ENCODE measurements at places on chromosomes 2 and 18.

DNA sequence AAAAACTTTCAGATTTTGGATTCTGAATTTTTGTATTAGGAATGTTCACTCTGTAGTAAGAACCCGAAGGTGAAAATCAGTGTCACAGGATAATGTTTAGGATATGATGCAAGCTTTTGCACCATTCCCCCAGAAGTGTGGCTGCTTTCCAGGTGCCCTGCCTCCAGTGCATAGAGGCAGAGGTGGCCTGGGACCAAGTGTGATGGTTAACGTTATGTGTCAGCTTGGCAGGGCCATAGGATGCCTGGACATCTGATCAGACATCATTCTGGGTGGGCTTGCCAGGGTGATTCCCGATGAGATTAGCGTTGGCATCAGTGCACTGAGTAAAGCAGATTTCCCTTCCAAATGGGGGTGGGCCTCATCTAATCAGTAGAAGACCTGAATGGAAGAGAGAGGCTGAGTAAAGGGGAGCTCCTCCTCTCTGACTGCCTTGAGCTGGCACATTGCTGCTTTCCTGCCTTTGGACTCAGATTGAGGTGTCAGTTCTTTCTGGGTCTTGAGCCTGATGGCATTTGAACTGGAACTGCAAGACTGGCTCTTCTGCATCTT is 177.4 kb upstream of the HS6ST1 start:
- no peak for DNase-seq

GRCh38 chr2:186554429-186554828 is 35.4 kb upstream of the ITGAV start:
- DNase-seq: no peak

DNA sequence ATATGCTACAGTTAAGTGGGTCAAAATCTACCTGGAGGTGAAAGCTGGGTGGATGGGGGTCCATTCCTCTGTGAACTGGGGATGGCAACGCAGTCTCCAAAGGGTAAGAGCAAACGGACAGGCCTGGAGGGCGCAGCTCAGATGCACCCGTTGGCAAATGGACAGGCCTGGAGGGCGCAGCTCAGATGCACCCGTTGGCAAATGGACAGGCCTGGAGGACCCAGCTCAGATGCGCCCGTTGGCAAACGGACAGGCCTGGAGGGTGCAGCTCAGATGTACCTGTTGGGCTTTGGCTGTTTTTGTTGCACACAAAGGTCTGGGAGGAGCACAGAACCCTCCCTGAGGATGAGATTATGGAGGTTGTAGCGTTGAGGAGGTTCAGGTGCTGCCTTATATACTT is 33.7 kb downstream of the RBFA start:
- DNase-seq: no peak

DNA sequence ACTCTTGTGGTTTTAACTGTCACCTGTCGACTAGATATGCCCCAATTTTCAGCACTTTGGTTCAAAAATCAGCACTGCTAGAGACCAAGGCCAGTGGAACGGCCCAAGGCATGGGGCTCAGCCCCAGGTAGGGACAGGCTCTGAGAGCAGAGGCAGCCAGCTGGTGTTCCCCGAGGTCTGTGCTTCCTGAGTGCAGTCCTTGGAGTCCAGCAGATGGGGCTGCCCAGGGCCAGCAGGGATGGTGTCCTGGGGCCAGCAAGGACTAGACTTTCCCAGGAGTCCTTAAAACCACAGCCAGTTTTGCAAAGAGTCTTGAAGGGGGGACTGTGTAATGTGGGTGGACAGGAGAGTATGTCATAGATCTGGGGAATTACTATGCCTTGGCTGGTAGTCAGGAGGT is 56.3 kb downstream of the POMC start:
- no peak for DNase-seq

DNA sequence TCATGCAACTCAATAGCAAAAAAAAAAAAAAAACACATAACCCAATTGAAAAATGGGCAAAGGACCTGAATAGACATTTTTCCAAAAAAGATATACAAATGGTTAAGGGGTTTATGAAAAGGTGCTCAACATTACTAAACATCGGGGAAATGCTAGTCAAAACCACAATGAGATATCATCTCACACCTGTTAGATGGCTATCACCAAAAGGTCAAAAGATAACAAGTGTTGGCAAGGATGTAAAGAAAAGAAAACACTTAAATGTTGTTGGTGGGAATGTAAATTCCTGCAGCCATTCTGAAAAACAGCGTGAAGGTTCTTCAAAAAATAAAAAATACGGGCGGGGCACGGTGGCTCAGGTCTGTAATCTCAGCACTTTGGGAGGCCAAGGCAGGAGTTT is 112.4 kb upstream of the CAB39 start:
- no peak for DNase-seq

DNA sequence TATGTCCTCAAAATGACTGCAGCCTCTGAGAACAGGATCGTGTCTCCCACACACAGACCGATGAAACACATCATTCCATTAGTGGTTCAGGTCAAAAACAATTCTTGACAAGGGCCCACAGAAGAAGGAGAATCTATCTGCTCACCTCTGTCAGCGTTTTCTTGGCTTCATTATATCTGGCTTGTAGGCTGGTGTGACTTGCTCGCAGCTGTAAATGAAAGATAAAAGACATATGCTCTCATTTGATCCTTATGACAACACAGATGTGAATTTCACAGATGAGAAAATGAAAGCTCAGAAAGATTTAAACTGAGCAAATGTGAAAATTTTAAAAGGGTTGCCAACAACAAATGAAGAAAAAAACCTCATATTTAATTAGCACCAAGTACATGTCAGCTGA is 61.6 kb downstream of the CCDC93 start:
- DNase-seq: no peak

DNA sequence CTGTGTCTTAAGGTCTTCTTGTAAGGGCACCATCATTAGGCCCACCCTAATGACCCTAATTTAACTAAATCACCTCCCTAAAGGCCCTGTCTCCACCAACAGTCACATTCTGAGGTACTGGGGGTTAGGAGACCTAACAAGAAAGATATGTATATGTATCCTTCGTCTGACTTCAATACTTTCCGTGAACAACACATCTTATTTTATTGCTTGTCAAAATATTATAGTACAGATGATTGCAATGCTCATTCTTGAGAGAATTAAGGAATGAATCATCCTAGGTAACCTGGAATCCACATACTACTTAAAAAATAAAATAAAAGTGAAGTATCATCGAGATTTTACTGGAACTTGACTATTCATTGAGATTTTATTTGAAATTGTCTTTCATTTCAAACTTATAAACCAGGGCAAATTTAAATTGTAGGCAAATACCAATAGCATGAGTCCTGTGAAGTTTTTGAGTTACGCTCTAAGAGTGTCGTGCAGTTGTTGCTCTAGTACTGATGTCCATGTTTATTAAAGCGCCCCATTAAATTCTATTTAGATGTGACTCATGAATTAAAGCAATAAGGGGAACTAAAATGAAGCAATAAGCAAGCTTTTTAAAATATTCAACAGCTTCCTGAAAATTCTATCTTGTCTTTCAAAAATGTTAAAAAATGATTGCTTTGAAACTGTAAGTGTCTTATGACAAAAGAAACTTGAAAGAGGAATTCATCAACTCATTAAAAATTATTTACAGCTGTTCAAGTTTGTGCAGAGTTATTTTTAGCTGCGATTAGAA is 40.0 kb downstream of the CCDC102B start:
- no peak for DNase-seq

DNA sequence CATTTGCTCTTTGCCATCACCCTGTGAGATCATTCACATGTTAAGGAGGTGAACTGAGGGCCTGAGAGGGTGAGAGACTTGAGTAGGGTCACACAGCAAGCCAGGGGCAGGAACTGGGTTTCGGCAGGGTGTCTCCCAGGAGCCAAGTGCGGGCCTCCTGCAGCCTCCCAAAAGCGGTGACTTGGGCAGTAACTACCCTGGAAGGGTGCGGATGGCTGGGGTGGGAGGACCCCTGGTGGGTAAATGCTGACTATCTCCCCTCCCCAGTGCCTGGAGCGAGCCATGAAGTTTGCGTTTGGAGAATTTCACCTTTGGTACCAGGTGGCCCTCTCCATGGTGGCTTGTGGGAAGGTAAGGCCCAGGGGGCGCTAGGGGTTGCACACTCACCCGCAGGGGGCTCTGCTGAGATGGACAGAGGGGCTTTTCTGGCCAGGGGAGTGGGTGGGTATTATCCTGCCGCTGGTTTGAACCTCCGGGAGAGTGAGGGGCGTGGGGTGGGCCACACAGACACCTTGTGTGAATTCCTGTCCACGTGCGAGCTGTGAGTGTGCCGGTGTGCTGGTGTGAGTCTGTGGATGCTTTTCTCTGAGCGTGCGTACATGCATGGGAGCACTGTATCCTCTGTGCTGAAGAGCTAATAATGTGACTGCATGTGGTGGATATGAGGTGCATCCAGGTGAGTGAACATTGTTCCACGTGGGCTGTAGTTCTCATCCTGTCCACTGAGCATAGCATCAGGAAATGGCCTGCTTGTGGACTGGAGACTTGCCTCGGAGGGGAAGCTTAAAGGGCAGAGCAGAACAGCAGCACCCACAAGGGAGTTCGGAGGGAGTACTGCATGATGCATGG is 91.0 kb upstream of the MCFD2 start:
- no peak for DNase-seq

DNA sequence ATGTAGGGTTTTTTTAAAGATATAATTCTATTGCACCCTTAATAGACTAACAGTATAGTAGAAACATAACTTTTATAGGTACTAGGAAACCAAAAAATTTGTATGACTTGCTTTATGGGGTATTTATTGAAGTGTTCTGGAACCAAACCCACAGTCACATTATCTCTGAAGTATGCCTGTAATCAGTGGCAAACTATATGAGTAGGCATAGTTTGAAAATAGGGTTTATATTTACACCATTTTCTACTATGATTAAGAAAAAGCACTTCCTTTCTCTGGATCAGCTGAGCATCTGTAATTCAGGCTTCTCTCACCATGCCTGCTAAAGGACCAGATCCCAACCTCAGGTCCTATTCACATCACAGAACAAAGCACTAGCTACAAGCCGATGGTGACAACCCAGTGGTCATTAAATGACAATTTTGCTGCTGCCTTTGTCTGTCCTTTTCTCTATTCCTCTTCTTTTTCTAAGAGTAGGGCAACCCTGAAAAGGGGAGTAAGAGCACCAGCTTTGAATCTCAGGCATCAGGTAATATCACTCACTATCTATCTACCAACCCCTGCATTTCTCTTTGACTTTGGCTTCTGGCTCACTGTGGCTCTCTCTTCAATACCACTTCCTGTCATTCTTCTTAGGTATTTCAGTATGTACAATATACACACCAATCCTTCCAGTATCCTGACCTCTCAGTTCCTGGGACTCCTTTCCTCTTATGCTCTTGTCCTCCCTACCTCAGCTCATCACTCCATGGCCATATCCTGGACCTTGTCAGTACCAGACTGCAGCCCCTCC is 14.4 kb downstream of the NEMP2 start:
- no peak for DNase-seq

- DNase-seq: no peak
Observed at GRCh38 chr18:23573626-23574431, 12.5 kb downstream of the NPC1 start.

- DNase-seq: no peak
Observed at GRCh38 chr2:120960770-120961366, 225.2 kb downstream of the GLI2 start.

GRCh38 chr2:203815541-203815898 is 52.1 kb upstream of the CTLA4 start:
- no peak for DNase-seq

GRCh38 chr18:59026831-59027410 is 112.8 kb upstream of the SEC11C start:
- DNase-seq: no peak

DNA sequence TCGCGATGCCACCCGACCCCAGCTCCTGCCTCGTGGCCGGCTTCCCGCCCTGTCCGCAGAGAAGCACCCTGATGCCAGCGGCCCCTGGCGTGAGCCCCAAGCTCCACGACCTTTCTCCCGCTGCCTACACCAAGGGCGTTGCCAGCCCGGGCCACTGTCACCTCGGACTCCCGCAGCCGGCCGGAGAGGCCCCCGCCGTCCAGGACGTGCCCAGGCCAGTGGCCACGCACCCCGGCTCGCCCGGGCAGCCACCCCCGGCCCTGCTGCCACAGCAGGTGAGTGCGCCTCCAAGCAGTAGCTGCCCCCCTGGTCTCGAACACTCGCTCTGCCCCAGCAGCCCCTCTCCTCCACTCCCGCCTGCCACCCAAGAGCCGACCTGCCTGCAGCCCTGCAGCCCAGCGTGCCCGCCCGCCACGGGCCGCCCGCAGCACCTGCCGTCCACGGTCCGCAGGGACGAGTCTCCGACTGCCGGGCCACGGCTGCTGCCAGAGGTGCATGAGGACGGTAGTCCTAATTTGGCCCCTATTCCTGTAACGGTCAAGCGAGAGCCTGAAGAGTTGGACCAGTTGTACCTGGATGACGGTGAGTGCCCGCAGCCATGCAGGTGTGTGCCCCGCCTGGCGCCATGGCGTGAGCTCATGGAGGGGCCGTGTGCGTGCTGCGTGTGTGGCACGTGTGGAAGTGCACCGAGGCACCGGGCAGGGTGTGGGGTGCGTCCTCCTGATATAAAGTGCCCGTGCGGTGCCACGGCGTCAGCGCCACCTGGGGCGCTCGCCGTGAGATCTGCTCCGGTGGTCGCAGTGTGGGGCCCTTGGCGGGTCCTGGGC is 90.8 kb downstream of the NFATC1 start:
- no peak for DNase-seq

GRCh38 chr2:199505755-199506403 is 48.1 kb upstream of the SATB2 start:
- no peak for DNase-seq

DNA sequence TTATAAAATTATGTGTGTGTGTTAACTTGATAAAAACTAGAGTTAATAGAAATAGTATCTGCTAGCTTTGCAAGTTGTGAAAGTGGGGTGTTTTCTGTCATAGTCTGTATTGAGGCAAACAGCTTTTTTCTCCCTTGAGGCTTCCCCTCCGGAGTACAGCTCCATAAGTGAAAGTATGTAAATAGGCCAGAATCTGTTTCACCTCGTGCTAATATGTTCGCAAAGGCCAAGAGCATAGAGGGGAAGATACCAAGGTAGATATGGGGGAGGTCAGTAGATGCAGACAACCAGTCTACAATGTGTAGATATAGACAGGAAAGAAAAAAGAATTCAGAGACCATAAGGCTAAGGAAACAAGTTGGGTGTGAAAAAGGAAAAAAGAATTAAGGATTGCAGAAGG is 72.9 kb downstream of the PTRHD1 start:
- no peak for DNase-seq

- no peak for DNase-seq
Observed at GRCh38 chr2:181771356-181771755, 91.0 kb upstream of the NEUROD1 start.

- DNase-seq: no peak
Observed at GRCh38 chr2:27322301-27322765, 564 bp downstream of the MPV17 start.
